ENCODE measurements at places on chromosomes 13 and 19. TPM values are rescaled to one million over a fixed set of nuclear protein-coding genes. Genes with fewer than 3 reads are reported as not detected.

Gene ZNF93
- total RNA-seq: 3.6 TPM

Gene CLPTM1
- total RNA-seq: 158 TPM

Gene UNC13A
- 169 TPM for total RNA-seq

Gene CBY2
- not detected for total RNA-seq

Gene AMER2
- total RNA-seq: 113 TPM

Gene RPL21
- total RNA-seq: 464 TPM

Gene KLK15
- total RNA-seq: not detected

Gene GFY
- total RNA-seq: not detected

Gene RTBDN
- total RNA-seq: 11.9 TPM

Gene IGFL1
- total RNA-seq: not detected

Gene LYPD3
- total RNA-seq: not detected

Gene ZNF829
- total RNA-seq: 4.2 TPM

Gene RASIP1
- 10.1 TPM for total RNA-seq

Gene IFI30
- total RNA-seq: 7.3 TPM

Gene PGLYRP2
- total RNA-seq: 0.18 TPM

Gene ZNF526
- total RNA-seq: 7.0 TPM

Gene FPR2
- 1.1 TPM for total RNA-seq

Gene PRSS57
- not detected for total RNA-seq

Gene CEACAM21
- total RNA-seq: 2.2 TPM

Gene ATP4B
- not detected for total RNA-seq

Gene SLC25A30
- 10.9 TPM for total RNA-seq

Gene ERICH4
- not detected for total RNA-seq
